ENCODE measurements at places on chromosomes 5 and 9.

GRCh38 chr9:123478967-123479602, 123.1 kb downstream of the CRB2 start:
- no peak for DNase-seq

GRCh38 chr5:11596185-11596584, 308.1 kb downstream of the CTNND2 start:
- DNase-seq: no peak

DNA sequence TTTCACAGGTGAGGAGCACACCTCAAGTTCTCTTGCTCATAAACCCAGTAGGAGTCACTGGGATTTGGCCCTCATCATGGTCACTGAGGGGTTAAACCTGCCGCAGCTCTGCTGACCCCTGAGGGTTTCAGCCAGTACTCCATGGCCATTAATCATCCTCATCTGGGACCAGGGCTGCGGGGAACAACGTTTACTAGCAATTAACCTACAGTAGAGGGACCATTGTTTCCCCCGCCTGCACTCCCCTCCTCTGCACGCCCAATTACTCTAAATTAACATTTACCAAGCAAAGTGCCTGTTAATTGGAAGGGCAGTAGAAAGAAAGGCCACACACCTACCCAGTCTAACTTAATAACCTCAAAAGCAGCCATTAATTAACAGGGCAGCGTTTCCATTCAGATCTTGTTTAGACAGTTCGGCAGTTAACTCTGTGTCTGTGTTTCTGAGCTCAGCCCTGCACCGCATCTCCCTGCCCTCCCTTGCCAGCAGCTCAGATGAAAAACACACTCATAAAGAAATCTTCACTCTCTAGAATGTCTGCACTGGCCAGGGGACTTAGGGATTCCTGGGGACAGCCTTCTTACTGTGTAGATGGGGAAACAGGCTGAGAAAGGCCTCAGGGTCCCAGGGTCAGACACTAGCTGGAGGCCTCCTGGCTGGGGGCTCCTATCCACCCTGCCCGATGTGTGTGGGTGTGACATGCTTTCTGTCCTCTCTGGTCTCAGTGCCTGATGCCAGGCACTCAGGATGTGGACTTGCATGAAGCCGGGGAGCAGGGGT, 51.6 kb downstream of the ALG2 start:
- no peak for DNase-seq

- no peak for DNase-seq
Observed at GRCh38 chr5:150376799-150377771, 19.6 kb downstream of the TCOF1 start.

DNA sequence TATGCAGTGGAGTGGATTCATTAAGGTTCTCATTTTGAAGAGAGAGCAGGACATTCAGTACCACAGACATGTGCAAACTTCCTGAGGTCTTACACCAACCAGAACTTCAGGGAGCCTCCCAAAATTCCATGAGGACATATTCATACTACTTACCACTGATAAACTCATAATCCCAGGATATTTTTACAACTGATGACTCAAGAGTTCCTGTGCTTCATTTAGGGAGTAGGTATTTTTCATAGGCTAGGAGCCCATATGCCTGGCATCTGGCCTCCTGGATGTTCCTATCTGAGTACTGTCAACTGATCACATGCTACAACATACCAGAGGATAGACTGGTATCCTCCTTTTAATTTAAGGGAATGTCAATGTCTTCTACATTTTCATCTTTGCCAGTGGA, 578.0 kb downstream of the EFNA5 start:
- no peak for DNase-seq

DNA sequence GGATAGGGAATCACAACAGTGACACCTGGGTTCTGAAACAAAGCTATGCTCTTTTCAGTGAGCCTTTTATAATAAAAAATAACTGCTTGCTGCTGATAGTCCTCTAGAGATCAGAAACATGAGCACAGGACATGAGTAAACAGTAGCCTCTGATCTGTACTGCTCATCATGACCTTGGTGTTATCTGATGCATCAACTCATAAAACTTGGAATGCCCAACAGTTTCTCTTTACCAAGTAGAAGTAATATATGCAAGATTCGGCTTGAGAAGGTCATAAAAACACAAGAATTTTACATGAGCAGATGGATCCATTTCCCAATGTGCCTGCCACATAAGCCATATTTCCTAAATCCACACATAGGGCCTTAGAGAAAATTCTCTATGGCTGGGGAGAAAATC, 318.3 kb upstream of the GRAMD2B start:
- DNase-seq: no peak

- DNase-seq: no peak
Observed at GRCh38 chr5:113382731-113383130, 52.1 kb downstream of the TSSK1B start.

DNA sequence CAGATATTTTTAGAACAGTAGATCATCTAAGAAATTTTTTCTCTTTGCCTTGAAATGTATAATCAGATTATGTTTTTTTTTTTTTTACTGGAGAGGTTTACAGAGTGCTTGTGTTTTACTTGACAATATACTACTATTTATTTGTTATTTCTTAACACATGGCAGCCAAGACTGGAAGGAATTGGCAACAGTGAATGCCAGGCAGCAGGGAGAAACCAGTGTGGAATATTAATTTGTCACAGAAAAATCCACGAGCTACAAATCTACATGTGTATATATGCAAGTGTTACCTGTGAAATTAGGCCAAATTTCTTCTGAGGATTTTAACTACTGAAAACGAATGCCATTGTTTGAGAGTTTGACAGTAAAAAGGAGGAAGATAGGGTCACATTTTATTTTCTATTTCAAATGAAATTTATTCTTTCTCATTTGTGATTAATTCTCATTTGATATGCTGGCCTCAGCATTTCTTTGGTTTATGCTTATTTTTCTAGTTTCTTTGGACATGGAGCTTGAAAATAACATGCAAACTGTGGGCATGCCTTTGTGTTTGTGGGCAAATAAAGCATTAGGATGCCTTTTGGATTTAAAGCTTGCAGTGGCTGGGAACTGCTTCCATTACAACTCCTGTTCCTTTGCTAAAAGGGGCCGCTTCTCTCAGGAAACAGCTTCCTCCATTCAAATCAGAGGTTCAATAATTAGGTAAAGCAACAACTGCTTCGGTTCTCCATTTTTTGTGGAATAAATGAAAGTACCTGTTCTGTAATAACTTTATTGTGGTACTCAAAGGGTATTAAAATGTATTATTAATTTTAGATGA, 39.0 kb upstream of the ZFYVE16 start:
- no peak for DNase-seq

DNA sequence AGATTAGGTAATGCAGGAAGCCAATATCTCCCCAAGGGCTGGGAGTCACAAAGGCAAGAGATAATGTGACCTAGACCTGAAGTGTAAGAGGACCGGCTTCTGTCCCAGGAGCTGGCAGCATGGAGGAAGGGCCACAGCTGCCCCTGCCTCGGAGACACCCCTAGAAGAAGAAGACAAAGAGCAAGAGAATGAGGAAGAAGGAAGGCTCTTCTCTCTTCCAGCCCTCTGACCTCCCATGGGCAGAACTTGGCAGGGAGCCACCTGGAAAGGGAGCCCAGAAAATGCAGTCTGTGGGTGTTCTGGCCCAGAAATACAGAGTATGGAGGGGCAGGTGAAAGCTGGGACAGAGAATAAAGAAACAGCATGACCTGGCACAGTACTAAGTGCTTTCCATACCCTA, 151.0 kb downstream of the C5orf15 start:
- no peak for DNase-seq

- no peak for DNase-seq
Observed at GRCh38 chr9:35776018-35776417, 15.4 kb upstream of the NPR2 start.

DNA sequence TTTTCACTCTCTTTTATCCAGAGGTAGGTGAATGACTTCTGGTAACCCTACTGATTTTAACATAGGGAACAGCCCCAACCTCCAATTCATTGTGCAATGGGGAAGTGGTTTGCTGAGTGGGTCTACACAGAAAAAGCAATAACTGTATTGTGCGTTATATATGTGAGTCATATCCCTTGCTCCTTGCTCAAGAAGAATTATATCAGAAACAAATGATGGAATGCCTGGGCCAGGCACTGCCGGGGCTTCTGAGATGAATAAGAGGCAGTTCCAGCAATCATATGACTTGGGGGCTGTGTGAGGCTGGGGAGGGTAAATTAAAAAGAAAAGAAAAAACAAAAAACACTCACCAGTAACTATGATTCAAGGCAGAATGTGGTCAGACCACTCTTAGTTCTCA, 79.2 kb upstream of the ABCA1 start:
- peak; percentile 88 for DNase-seq

- DNase-seq: no peak
Observed at GRCh38 chr9:71218774-71219173, 97.4 kb upstream of the TRPM3 start.

DNA sequence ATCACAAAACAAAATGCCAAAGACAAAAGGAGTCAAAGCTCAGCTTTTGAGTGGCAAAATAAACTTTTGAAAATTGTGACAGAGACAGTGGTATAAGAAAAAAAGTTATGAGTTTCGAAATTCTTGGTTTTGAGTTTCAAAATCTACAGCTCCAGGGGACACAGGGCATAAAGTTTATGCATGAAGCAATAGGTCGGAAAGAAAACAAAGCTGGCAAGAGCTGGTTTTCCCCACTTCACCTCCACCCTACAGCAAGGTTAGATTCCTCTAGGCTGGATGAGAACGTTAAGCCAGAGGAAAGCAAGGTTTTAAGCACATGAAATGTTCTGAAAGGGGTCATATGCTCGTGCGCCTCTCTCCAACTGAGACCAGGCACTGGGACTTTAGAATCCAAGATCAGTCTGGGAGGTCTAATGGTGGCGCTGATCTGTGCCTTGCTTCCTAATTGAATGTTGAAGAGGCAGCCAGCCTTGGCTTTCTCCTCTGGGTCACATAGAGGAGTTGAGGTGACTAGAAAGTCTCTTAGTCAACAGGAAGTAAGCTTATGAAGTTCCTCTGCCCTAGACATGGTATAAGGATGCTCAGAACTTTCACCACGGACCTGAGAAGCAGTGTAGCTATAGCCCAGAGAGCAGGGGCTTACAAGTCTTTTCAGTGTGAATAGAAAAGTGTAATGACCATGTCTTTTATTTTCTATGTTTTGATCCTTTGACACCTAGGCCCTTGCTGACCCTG, 167.7 kb upstream of the DMAC1 start:
- DNase-seq: no peak

DNA sequence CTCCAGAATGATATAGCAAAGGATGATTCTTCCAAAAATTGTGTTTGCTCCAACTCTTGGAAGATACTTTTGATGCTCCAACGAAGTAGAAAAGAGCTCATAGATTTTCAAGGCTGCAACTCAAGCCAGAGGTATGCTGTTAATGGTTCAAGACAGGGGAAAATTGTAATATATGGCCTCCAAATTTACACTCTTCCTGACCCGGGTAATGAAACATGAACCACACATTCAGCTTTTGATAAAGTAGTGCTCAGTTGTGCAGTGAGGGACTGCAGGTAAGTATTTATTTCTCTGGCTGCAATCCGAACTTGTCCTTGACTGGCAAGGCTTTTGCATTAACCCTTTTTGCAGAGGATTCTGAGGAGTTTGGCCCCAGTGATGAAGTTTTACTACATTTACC, 446.4 kb downstream of the RASEF start:
- DNase-seq: no peak

DNA sequence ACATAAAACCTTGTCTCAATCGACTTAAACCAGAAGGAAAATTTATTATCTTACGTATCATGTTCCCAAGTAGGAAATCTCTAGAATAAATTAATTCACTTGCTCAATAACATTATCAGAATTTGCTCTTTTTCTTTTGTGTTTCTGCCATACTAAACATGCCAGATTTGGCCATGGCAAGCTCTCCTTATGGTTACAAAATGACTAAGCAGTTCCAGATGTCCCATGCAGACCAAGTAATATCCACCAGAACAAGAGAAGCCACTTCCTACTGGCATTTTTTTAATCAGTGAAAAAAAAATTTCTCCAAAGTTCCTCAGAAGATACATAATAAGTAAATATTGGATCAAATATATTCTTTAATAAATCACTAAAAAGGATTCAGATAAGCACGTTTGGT, 25.2 kb upstream of the ADAMTS6 start:
- no peak for DNase-seq

DNA sequence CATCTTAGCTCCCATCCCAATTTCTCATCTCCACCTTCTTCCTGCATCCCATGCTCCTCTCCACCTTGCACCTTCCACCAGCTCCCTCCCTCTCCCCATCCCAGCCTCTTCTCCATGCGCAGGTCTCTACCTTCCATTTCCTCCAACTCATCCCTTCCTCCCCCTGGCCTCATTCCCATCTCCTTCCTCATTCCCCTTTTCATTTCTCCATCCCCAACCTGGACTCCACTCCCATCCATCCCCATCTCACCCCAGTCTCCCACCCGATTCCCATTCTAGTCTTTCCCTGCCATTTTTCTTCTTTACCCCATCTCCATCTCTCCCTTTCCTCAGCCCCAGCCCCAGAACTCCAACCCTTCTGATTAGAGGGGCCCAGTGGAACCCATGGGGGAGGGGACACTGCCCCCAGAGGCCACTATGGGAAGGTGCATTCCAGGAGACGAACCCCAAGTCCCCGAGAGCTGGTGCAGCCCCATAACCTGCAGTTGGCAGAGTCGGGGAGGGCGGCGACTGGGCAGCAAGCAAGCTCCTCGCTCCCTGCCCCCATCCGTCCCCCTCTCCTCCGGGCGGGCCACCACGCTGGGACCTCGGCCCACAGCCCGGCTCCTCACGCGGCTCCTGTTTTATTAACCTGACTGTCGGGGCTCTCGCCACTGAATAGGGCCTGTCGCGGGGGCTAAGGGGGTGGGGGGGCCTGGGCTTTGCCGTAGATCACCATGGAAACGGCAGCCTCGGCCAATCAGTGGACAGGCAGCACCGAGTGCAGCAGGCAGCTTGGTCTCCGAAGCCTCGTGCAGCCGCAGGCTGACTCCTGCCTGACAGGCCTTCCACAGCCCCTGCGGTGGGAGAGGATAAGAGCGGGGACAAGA, 66.7 kb downstream of the PCDH1 start:
- DNase-seq: no peak

DNA sequence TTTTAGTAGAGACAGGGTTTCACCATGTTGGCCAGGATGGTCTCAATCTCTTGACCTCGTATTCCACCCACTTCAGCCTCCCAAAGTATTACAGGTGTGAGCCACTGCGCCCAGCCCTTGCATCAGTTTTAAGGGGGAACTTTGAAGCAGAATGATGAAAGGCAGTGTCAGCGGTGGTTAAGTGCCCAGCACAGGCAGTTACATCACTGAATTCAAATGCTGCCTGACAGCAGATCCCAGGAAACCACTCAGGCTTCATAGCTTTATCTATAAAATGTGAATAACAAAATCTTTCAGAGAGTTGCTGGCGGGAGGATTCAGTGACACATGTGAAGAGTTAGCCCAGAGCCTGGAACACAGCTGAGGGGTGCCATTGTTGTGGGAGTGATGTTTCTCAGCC, 26.5 kb downstream of the FGF1 start:
- no peak for DNase-seq

- DNase-seq: no peak
Observed at GRCh38 chr5:23027830-23028229, 174.7 kb upstream of the CDH12 start.

- DNase-seq: peak; percentile 16
Observed at GRCh38 chr9:121510766-121511550, 11.3 kb upstream of the GGTA1 start.

- DNase-seq: no peak
Observed at GRCh38 chr5:179238628-179238970, 106.7 kb downstream of the ADAMTS2 start.

- no peak for DNase-seq
Observed at GRCh38 chr5:142287973-142288313, 36.9 kb downstream of the SPRY4 start.
